Right lobe of liver (tissue), 6 donors: ENCODE measurements at places on chromosomes 16 and 17.
A peak's percentile ranks its signal among the peaks of the same experiment; 100 is the strongest.

GRCh38 chr17:30969989-30970830, 629 bp upstream of the RNF135 start:
- peak; percentile 47 for DNase-seq

DNA sequence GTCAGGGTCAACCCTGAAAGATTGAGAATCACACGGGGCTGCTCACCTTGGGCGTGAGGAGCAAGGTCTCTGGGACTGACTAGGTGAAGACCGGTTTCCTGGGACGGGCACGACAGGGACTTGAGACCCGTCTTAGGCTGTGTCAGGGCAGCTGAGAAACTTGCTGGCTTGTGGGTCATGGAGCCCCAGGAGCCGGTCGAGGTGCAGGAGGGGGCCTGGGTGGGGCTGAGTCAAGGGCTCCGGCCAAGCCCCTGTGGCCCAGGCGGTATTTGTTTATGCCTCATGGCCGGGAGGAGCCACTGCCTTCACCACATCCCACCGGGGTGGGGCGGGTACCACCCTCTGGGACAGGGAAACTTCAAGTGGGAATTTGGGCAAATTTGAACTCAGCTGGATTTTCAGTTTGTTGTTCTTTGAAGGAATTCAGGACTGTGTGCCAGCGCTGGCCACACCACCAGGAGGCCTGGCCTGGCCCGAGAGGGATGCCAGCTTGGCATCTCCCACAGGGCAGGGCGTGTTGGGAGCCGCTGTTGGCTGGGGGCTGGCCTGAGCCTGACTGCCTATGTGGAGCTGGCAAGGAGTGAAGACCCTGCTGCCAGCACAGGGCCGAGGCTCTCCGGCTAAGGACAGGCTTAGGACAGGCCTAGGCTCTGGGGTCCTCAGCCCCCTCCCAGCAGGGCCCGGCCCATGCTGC, 116.1 kb downstream of the METRNL start:
- peak; percentile 19 for DNase-seq

- no peak for DNase-seq
Observed at GRCh38 chr16:4070936-4071335, 45.3 kb downstream of the ADCY9 start.

- DNase-seq: no peak
Observed at GRCh38 chr16:86392436-86393152, 117.7 kb upstream of the FOXF1 start.

DNA sequence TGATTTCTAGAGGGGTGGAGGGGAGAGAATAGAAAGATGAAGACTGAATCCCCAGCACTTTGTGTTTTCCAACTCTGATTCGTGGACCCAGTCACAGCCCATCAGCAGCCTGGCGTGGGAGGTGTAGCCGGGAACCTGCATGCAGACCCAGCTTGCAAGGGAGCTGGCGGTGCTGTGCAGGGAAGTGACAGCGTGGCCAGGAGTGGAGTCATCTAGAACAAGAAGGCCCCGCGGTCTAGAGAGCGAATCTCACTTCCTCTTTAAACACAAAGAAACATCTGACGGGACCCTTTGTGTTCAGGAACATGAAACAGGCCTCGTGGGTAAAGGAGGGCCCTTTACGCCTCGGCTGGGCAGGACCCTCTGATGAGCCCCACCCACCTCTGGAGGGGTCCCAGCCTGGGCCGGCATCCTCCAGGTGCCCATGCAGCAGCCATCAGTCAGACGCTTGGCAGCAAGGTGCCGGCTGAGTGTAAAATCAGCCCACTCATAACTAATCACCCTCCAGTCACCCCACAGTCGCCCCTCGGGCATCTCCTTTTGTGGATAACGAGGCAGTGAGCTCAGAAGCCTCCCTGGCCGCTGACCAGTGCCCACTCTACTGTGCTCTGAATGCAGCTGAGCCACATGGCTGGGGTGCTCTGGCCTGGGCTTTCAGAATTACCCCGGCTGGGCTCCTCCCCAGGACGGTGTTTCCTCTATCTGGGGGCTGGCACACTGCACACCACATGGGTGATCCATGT, 4.4 kb downstream of the SNAI3 start:
- DNase-seq: peak; percentile 73

GRCh38 chr17:18257982-18258355, 569 bp downstream of the FLII start:
- DNase-seq: peak; percentile 79

- DNase-seq: no peak
Observed at GRCh38 chr17:60102632-60103096, 23.9 kb upstream of the HEATR6 start.

DNA sequence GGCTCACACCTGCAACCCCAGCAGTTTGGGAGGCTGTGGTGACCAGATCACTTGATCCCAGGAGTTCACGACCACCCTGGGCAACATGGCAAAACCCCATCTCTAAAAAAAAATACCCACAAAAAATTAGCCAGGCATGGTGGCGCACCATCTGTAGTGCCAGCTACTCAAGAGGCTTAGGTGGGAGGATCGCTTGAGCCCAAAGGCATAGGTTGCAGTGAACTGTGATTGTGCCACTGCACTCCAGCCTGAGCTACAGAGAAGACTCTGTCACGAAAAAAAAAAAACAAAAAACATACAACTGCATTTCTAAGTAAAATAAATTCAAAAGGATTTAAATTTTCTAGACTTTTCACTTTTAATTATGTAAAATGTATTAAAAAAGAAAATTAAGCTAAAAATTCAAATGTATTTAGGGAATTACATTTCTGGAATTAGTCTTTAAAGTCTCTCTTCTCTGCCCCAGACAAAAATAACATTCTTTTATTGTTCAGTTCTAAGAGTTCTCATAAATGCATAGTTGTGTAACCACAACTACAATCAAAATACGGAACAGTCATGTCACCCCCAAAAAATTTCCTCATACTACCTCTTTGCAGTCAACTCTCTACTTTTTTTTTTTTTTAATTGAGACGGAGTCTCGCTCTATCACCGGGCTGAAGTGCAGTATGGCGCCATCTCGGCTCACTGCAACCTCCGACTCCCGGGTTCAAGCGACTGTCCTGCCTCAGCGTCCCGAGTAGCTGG, 14.1 kb downstream of the FAM222B start:
- peak; percentile 3 for DNase-seq

- DNase-seq: no peak
Observed at GRCh38 chr16:9012848-9013507, 49.3 kb upstream of the USP7 start.

GRCh38 chr17:45256114-45256966, 5.6 kb downstream of the SPATA32 start:
- DNase-seq: no peak
